ENCODE measurements at places on chromosomes 7 and 10.

- DNase-seq = no peak
- no peak overlapping the region for H3K27ac ChIP-seq
Measured at GRCh38 chr7:84684836-84685480, 490.4 kb upstream of the SEMA3A start.

DNA sequence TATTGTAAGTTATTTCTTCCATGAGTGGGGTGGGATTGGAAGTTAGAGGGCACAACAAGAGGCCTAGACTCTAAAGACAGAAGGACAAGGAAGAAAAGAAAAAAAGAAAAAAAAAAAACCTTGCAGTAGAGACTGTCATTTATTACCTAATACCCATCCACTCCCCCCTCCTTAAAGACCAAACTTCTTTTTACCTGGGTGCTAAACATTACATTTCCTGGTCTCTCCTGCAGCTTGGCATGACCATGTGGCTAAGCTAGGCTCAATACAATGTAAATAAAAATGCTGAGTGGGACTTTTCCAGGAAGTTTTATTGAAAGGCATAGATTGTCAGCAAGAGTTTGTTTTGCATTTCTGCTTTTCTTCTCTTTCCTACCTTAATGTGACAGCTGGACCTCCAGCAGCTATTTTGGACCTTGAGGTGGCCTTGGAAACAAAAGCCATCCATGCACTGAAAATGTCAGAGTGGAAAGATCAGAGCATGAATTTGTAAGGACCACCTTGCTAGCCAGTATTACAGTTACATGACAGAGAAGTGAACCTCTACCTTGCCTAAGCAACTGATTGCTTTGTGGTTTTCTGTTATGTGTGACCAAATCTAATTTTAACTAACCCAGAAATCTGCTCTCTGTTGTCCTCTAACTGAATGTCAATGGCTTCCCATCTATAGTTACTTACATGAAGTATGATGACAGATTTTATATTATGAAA is 81.3 kb upstream of the SFMBT2 start:
- no peaks in the 10 kb centered on the region for H3K27me3 ChIP-seq
- DNase-seq = no peak
- H3K36me3 ChIP-seq = no peaks in the 10 kb centered on the region
- peaks cover 31% of the 10 kb centered on the region for H3K4me1 ChIP-seq

GRCh38 chr10:98963608-98964007 is 272.0 kb downstream of the HPSE2 start:
- H3K27me3 ChIP-seq = no peaks in the 10 kb centered on the region
- H3K36me3 ChIP-seq = no peaks in the 10 kb centered on the region
- no peaks in the 10 kb centered on the region for H3K4me1 ChIP-seq
- no peak for DNase-seq
- no peak overlapping the region for H3K4me3 ChIP-seq
- H3K27ac ChIP-seq = no peak overlapping the region

- no peaks in the 10 kb centered on the region for H3K27me3 ChIP-seq
- H3K4me1 ChIP-seq = no peaks in the 10 kb centered on the region
- H3K36me3 ChIP-seq = no peaks in the 10 kb centered on the region
- DNase-seq = no peak
Measured at GRCh38 chr10:24642921-24643678, 80.6 kb downstream of the ARHGAP21 start.

Data from activated T-cell treated with anti-CD3 and anti-CD28 coated beads, Interleukin-2, amount 50 U/mL, for 72 hours (primary cell).